PC-9 (cell line): ENCODE measurements at places on chromosomes 13 and 19.

DNA sequence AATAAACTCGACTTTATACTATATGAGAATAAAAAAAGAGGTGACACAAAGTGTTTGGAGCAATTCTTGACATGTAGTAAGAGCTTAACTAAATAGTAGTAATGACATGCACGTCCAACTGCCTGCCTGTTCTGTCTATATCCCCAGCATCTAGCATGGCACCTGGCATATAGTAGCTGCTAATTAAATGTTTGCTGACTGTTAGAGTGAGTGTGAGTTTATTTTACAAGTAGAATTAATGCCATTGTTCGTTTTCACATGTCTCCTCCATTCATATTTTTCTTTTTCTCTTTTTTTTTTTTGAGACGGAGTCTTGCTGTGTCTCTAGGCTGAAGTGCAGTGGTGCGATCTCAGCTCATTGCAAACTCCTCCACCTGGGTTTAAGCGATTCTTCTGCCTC lies 38.4 kb upstream of the RNF113B start:
- no peak for DNase-seq

DNA sequence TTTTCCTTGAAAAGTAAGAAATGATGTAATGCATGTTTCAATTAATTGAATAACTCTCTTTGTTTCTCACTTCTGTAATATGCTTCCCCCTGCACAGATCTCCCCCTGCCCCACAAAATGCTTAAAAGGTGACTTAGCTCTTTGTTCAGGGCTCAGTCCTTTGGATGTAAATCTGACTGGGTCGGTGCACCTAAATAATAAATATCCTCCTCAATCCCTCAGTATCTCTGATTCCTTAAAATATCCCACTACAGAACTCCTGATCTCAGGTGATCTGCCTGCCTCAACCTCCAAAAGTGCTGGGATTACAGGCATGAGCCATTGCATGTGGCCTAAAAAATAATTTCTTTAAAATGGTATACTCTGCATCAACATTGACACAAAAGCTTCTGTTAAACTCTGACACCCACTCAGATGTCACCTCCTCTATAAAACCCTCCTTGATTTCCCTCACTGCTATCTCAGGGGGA lies 107.0 kb downstream of the ZNF429 start:
- no peak for DNase-seq

GRCh38 chr13:20291037-20291436 lies 58.9 kb upstream of the GJB6 start:
- DNase-seq, result no peak

GRCh38 chr13:63948045-63948444 lies 2532.4 kb upstream of the PCDH20 start:
- DNase-seq, result no peak

DNA sequence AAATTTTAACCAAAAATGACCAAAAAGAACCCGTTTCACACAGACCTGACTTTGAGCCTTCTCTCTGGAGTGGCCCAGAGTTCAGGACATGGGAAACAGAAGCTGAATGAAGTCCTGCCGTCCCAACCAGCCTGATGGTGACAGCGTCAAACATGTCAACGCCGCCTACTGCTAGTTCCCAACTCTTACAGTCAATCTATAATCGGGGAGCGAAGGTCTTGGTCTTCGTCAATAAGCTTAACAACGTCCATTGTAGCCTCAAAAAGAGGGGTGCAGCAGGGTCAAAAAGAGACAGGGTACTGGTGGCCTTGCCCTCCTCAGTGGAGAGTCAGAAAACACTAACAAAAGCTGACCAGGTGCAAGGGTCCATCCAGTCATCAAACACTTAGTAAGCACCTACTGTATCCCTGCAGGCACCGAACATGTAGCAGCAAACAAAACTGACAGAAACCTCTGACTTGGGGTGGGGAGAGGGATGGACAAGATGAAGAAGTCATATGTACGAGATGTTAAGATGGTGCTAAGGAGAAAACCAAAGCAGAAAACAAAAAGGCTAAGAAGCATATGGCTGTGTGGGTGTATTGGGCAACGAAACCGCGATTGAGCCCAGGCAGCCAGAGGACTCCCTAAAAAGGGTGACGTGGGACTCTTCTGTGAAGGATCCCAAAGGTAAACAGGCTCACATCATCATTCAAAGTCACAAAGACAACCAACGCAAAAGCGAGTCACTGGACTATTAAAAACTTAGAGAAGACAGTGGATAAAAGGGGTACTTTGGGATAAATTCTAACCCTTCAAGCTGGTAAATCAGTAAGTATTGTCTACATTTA lies 12.0 kb downstream of the MLLT1 start:
- no peak for DNase-seq

DNA sequence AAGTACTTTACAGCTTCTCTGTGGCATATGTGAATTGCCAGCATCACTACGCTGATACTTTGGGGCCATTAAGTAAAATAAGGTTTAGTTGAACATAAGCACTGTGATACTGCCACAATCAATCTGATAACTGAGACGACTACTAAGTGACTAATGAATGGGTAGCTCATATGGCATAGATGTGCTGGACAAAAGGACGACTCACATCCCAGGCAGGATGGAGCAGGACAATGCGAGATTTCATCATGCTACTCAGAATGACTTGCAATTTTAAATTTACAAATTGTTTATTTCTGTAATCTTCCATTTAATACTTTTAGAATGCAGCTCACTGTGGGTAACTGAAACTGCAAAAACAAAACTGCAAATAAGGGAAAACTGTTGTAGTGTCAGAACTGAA lies 13.6 kb downstream of the CCDC122 start:
- peak; percentile 36 for DNase-seq

DNA sequence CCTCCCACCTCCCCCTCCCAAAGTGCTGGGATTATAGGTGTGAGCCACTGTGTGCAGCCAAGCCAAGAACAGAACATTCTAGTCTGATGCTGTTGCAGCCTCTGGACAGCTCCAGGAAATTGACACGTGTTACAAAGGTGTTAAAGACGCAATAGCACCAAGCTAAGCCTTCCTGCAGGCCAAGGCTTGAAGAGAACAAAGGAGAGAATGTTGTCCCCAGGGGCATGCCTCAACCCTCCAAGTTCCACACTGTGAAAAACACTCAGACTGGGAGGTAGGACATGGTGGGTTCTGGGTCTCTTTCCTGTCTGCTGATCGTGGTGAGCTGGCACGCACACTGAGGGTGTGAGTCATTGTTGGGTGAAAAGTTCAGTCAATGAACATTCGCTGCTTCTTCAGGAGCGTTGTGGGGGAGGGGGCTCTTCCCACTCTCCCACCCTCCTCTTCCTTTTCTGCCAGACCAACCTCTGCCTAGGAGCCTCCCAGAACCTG lies 5.3 kb upstream of the PTPRS start:
- no peak for DNase-seq

GRCh38 chr19:33467851-33468250 lies 53.7 kb downstream of the PEPD start:
- no peak for DNase-seq

DNA sequence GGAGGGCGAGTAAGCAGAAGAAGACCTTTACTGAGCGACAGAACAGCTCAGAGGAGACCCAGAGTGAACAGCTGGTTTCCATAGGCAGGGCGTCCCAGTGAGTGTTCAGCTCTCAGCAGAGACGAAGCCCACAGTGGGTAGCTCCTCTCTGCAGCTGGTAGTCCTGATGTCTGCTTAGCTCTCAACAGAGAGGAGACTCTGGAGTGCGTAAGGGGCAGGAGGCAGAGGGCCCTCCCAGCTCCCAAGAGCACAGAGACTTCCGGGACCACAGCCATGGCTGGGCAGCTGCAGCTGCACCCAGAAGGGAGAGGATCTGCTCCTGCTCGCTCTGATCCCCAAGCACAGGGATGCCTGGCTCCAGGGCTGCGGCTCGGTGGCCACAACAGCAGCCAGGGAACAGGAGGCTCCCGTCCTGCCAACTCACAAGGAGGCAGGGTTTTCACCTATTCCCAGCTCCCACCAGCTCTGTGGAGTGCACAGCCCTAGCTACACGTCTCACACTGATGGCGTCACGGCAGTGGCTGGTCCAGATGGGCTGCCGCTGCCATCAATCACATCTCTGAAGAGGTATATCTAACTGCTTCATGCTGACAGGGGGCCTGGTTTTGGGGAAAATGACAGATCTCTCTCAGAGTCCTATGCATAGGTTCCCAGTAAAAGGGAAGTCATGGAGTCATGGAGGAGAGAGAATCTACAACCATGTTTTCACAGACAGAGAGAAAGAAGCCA lies 2660.1 kb upstream of the PCDH20 start:
- DNase-seq, result peak; percentile 88

GRCh38 chr13:73341748-73342147 lies 282.9 kb downstream of the KLF5 start:
- no peak for DNase-seq

GRCh38 chr19:28397306-28397705 lies 815.6 kb downstream of the UQCRFS1 start:
- no peak for DNase-seq

- DNase-seq, result no peak
Observed at GRCh38 chr13:23651887-23652286, 81.7 kb downstream of the TNFRSF19 start.

DNA sequence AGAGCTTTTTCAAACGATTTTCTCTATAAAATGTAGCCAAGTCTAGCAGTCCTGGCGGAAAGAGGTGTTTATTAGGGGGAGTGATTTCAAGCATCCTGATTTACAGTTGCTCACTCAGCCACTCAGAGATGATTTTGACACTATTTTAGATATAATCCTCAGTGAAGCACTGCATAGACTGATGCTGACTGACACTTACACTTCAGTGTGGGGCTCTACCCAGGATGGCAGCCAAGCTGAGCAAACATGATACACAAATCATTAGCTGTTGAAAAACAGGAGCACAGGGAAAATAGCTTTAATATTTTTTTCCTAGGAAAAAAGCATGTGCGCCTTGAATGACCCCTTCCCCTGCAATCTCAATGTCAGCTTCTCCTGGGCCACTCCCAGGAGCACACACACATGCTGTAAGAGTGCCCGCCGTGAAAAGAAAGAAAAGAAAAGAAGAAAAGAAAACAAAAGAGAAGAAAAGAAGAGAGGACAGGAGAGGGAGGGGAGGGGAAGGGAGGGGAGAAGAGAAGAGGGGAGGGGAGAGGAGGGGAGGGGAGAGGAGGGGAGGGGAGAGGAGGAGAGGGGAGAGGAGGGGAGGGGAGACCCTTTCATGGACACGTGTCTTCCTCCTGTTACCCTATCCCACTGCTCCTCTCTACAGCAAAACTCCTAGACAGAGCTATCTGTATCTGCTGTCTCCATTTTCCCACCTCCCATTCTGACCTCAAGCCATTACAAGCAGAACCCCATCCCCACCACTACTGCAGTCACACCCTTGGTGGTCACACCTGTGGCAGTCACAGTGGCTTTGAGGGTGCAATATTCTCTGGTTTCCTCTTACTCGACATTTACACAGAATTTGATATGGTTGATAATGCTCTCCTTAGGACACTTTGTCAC lies 36.4 kb downstream of the RCBTB2 start:
- DNase-seq, result no peak

- DNase-seq, result no peak
Observed at GRCh38 chr13:40472427-40473220, 193.8 kb downstream of the FOXO1 start.

- DNase-seq, result no peak
Observed at GRCh38 chr19:30362156-30362754, 9.9 kb upstream of the ZNF536 start.

DNA sequence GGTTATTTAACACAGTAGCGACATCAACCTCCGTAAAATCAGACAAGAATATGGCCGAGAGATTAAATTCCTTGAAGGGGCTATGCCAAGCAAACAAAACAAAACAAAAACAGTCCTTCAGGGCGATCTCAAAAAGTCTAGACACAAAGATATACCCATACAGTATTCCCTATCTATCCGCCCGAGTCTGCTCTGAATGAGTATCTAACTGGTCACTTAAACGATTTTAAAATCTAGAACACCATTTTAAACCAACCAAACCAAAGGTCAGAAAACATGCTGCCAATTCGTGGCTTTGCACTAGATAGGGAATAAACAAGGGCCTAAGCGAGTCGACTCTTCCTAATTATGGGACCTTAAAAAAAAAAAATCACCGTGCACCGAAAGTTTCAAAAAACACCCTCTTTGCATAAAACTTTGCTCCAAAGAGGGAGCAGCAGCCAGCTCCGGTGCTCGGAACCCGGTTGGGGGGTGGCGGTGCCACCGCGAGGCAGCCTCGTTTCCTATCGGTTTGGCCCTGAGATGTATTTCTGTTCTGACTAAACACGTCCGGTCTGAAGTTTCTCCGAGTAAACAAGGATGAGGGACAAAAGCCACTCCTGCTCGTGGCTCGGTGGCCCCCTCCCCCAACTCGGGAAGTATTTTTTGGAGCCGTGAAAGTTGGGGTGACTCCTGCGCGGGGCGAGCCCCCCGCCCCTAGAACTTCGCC lies 1.8 kb downstream of the HMGB1 start:
- DNase-seq, result no peak

GRCh38 chr19:2034729-2035589 lies 16.1 kb downstream of the MKNK2 start:
- peak; percentile 82 for DNase-seq

GRCh38 chr13:110907951-110908898 lies 6.6 kb downstream of the ANKRD10 start:
- DNase-seq, result peak; percentile 100

DNA sequence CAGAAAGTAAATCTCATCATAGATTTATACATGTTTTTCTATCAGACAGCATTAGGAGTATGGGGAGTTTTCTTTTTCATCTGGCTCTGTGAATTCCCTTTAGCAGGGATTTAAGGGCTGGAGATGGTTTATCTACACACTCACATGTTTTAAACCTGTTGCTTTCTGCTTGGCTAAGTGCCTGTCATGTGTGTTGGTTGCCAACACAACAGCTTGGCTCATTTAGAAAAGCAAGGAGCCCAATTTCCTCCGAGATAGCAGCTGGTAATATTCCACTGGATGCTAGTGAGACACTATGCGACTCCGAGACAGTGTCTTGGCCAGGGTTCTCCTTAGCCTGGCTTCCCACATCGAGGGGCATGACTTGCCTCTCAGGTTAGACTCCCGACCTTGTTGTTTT lies 83.3 kb downstream of the KLF5 start:
- no peak for DNase-seq

GRCh38 chr19:33343859-33344572 lies 29.5 kb upstream of the CEBPG start:
- no peak for DNase-seq

GRCh38 chr13:33034882-33035520 lies 18.8 kb downstream of the KL start:
- DNase-seq, result no peak

GRCh38 chr19:16970821-16971220 lies 55.8 kb downstream of the CPAMD8 start:
- no peak for DNase-seq

- no peak for DNase-seq
Observed at GRCh38 chr13:102212729-102213128, 189.1 kb downstream of the FGF14 start.

DNA sequence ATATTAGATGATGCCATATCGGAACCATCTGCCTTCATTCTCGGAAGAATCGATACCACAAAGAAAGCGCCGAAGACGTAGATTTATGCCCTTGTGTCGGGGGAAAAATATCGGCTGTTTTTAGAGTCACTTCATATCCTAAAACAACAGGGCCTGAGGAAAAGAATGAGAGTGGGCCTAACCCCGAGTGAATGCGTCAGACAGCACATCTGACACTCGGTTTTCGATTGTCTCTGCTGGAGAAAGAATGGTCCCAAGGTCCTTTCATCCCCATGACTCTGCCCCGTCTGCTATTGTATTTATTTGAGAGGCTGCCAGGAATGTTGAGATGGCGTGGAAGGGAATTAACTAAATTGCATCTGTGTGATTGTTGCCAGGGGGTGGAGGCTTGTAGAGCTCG lies 46.1 kb downstream of the CHST8 start:
- DNase-seq, result no peak
